ENCODE measurements at places on chromosomes 4 and X. TPM values are rescaled to one million over a fixed set of nuclear protein-coding genes. Genes with fewer than 3 reads are reported as not detected.

The LIMCH1 gene
- polyA plus RNA-seq, result 120 TPM

- DNase-seq, result no peak
These were observed 511.5 kb upstream of the GALNT7 start for GRCh38 chr4:172657081-172657480.

- DNase-seq, result no peak
These were observed 935.4 kb upstream of the TENM3 start for GRCh38 chr4:181307824-181308223.

DNA sequence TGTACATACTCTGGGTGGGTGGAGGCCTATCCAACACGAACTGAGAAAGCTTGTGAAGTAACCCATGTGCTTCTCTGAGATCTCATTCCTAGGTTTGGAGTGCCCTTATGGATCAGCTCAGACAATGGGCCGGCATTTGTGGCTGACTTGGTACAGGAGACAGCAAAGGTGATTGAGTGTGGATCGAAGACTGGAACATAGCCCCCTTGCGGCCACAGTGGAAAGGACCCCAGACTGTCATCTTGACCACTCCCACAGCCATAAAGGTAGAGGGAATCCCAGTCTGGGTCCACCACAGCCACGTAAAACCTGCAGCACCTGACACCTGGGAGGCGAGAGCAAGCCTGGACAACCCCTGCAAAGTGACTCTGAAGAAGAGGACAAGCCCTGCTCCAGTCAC, 598.0 kb upstream of the AADAT start:
- DNase-seq, result no peak

Data from right renal cortex interstitium (tissue), 3 donors.